ENCODE measurements at places on chromosomes 5 and 9.

DNA sequence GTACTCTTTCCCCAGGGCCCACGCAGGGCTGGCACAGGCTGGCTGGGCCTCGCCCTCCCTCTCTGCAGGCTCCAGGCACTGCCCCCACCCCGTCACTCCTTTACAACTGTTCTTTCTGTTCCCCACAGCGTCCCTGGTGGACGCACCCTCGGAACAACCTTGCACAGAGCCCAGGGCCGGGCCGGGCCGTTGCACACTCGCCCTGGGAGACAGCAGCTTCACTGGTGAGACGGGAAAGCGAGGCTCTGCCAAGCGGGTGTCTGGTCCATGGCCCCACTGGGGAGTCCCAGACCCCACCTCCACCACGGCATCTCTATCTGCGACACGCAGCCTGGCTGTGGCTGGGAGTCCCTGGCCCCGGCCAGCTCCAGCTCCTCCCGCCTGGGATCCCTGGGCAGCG lies 18.4 kb upstream of the QSOX2 start:
- DNase-seq = no peak

- DNase-seq = no peak
Observed at GRCh38 chr5:92758552-92758951, 822.5 kb downstream of the NR2F1-AS1 start.

DNA sequence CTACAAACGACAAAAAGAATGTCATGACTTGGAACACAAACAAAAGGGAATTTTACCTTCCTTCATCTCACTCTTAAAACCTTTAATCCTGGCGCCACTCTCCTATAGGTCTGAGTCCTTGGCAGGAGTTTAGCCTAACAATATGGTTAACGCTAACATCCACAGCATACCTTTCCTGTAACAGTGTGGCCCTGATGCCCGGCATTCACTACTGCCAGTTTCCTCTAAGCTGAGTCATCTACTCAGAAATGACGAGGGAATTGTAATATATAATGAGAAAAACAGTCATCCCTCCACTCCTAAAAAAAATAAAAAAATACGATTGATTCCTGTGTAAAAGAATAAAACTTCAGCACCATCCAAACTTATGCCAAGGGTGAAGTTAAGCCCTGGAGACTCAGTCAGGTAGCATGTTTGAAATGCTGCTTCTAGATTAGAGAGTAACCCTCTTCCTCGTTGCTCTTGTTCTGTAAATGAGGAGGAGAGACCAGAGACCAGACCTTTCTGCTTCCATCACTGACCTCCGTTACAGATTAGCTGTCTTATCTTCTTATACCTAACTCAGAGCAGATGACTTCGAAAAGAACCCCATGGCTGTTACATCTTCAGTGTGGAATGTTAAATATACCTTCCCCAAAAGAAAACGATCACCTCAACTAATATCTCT lies 37.4 kb downstream of the CCDC125 start:
- no peak for DNase-seq

- no peak for DNase-seq
Observed at GRCh38 chr5:150075806-150076205, 10.5 kb downstream of the CSF1R start.

DNA sequence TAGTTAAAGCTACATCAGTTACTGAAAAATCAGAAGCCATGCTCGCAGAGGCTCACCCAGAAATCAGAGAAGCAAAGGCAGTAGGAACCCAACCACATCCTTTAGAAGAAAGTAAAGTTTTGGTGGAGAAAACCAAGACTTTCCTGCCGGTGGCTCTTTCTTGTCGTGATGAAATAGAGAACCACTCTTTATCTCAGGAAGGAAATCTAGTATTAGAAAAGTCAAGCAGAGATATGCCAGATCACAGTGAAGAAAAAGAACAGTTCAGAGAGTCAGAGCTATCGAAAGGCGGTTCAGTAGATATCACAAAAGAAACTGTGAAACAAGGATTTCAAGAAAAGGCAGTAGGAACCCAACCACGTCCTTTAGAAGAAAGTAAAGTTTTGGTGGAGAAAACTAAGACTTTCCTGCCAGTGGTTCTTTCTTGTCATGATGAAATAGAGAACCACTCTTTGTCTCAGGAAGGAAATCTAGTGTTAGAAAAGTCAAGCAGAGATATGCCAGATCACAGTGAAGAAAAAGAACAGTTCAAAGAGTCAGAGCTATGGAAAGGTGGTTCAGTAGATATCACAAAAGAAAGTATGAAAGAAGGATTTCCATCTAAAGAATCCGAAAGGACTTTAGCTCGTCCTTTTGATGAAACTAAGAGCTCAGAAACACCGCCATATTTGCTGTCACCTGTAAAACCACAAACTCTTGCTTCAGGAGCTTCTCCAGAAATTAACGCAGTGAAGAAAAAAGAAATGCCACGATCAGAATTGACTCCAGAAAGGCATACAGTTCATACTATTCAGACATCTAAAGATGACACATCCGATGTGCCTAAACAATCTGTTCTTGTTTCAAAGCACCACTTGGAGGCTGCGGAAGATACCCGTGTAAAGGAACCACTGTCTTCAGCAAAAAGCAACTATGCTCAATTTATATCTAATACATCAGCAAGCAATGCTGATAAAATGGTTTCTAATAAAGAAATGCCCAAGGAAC lies 47.2 kb downstream of the CMYA5 start:
- DNase-seq = no peak

Measured in stimulated activated CD4-positive, alpha-beta T cell treated with anti-CD3 and anti-CD28 coated beads, Interleukin-1b, Interleukin-23, amount 100 ng/mL, for 24 hours (primary cell).